ENCODE measurements at places on chromosomes 2 and 18.

DNA sequence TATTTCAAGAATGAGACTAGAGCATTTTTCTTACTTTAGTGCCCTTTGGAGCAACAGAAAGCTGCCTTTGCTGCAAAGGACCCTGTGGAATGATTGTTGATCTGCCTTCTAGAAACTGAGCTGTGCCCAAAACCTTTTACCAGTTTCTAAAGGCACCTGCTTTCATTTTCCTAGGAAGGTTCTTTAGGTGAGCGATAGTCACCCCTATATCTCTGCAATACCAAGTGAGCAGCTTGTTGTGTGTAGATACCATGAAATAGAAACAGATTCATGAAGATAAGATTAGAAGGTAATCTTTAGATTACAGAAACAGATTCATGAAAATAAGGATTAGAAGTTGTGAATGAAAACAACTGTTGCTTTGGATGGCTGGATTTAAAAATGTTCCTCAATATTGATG lies 202.3 kb downstream of the PLCL1 start:
- no peak for DNase-seq

DNA sequence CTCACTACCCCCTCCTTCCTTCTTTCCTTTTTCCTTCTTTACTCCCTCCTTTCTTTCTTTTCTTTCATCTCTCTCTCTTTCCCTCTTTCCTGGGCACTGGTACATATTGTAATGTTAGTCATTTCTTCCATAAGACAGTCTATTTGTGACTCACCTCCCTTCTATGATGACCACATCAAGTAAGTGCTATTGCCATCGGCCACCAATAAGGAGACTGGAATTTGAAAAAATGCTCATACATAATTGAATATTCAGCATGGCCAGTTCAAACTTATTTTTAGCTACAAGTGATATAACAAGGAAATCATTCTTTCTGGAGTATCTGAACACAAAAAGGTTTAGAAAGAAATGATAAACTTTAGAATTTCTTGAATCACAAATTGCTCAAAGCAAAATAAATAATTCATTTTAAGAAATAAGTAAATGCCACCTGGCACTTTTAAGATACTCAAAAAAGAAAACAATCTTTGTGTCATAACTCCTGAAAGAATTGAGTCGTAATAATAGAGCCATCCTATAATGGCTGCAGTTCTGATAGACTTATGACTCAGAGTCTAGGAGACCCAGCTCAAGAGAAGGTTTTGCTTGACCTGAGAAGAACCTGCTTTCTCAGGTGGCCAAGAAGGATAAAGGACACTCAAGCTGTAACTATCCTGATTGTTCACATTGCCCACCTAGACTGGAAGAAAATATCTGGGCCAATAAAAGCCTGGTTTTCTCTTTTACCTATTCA lies 51.6 kb upstream of the CCBE1 start:
- no peak for DNase-seq

GRCh38 chr2:10750610-10751009 lies 29.2 kb downstream of the ATP6V1C2 start:
- DNase-seq, result peak; percentile 20

- no peak for DNase-seq
Measured at GRCh38 chr2:232273903-232274643, 104.5 kb upstream of the ALPP start.
